CD4-positive, CD25-positive, alpha-beta regulatory T cell (primary cell): ENCODE measurements at places on chromosomes 16 and 17.

DNA sequence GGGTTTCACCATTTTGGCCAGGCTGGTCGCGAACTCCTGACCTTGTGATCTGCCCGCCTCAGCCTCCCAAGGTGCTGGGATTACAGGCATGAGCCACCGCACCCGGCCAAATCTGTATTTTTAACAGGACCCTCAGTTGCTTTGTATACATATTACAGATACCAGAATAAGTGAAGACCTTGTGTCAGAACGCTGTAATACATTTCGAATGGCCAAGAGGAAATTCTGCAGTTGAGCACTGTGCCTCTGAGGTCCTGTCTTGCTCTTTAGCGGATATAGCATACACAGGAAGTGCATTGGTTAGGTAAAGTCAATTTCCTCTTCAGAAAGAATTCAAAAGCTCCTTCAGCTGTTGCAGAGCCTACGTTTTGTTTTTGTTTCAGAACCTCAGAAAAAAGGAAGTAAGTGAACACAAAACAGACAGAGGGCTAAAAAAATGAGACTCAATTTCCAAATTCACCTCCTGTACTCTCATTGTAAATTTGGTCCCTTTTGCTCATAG, 15.7 kb downstream of the CRLF3 start:
- peak; percentile 84 for DNase-seq

DNA sequence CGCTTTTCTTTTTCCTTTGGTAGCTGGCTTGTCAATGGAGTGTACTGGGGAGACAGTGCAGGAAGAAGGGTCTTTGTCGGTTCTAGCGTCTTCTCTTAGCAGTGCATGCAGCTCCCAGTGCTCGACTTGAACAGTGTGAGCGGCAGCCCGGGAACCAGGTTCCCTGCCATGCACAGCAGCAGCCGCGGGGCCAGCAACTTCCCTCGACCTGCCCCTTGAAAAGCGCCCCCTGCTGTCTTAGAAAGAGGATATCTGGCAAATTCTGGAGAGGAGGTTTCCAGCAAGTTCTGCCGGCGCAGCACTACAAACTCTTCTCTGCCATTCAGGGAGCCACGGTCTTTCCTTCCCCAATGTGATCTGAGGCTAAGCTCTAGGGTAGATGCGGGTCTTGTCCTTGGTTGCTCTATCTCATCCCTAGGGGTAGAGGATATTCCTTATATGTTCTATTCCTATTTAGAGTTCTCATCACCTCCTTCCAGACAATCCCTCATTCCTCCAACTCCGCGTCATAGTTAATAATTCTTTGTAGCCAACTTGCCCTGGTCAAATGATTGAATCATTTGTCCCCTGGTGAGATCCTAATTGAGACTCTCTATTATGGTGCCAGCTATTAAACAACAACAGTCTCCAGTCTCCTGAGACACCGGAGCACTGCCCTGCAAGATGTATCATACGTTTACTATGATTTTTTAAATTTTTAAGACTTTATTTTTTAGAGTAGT, 451.3 kb downstream of the PMP22 start:
- no peak for DNase-seq

DNA sequence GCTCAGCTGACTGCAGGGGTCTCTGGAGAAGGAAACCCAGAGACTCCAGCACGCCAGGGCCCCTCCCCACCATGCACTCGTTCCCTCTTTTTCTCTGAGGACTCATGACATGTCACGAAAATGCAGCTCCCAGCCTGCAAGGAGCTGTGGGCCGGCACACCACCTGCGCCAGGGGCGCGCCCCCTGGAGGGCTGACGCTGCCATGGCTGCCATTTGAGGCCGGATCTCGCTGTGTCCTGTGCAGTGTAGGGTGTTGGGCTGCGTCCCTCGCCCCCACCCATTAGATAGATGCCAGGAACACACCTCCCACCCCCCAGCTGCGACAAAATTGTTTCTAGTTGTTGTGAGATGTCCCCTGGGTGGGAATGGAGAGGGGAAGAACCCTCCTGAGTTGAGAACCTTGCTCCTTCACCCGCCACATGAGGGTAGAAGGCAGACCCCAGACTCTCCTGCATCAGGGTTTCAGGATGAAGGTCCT, 8.2 kb downstream of the SYNGR2 start:
- DNase-seq: peak; percentile 65

DNA sequence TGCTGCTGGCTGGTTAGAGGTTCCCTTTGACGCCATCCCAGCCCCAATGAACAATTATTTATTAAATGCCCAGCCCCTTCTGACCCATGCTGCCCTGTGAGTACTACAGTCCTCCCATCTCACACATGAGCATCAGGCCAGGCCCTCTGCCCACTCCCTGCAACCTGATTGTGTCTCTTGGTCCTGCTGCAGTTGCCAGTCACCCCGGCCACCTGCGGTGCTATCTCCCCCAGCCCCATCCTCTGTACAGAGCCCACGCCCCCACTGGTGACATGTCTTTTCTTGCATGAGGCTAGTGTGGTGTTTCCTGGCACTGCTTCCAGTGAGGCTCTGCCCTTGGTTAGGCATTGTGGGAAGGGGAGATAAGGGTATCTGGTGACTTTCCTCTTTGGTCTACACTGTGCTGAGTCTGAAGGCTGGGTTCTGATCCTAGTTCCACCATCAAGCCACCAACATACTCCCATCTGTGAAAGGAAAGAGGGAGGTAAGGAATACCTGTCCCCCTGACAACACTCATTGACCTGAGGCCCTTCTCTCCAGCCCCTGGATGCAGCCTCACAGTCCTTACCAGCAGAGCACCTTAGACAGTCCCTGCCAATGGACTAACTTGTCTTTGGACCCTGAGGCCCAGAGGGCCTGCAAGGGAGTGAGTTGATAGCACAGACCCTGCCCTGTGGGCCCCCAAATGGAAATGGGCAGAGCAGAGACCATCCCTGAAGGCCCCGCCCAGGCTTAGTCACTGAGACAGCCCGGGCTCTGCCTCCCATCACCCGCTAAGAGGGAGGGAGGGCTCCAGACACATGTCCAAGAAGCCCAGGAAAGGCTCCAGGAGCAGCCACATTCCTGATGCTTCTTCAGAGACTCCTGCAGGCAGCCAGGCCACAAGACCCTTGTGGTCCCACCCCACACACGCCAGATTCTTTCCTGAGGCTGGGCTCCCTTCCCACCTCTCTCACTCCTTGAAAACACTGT, 11.3 kb downstream of the CX3CL1 start:
- no peak for DNase-seq

DNA sequence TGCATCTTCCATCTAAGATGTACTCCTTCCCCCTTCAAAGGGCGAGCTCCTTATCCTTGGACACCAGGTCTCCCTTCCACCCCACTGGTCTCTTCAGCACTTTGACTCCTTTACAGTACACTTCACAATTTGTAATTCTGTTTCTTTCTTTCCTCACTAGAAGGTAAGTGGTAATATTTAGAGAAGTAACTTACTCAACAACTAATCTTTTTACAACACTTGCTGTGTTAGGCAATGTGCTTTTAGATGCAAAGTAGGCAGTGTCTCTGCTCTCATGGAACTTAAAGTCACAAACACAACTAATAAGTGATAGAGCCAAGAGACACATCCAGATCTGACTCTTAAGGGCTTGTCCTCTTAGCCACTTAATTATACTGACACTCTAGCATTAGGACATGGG, 6.4 kb downstream of the SIAH1 start:
- DNase-seq: no peak

DNA sequence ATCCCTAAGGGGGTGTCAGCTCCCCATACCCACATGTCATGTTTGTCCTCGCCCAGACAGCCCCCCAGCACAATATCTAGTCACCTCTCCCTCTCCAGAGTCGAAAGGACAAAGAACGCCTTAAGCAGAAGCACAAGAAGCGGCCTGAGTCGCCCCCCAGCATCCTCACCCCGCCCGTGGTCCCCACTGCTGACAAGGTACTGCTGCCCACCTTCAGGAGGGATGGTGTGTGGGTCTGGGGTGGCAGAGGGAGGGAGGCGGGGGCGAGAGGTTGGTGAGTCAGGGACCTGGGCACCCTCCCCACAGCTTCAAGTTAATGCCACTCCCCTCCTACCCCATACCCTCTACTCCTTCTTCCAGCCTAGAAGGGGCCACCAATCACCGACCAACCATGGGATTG, 7.5 kb downstream of the MLLT6 start:
- DNase-seq: no peak

DNA sequence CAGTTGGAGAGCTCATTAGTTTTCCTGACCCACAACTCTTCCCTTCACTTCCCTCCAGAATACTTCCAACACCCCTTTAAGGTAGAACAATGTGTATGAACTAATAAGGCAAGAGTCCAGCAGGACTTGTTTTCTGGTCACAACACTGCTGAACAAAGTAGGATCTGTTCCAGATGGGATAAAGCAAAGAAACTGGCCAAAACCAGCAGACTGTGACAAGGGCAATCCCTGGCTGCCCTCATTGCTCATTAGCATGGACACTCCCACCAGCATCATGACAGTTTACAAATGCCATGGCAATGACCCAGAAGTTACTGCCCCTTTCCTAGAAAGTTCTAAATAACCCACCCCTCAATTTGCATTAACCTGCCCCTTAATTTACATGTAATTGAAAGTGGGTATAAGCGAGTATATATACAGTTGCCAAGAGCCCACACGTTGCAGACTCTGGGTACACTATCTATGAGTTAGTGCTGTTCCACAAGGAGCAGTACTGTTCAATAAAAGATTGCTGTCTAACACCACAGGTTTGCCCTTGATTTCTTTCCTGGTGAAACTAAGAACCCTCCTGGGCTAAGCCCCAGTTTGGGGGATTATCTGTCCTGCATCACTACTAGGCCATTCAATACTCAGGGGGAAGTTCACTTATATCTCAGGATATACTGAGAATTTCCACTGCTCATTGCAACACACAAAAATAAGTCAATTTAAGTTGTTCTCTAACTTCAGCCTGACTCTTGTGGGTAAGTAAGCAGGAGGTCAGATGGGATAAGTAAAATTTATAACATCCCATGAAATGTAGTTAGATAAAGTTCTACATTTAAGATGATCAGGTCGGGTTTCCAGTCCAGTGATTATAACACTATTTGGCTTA, 82.3 kb downstream of the SSH2 start:
- no peak for DNase-seq

GRCh38 chr17:59634632-59635541, 15.2 kb downstream of the CLTC start:
- DNase-seq: no peak

- DNase-seq: no peak
Measured at GRCh38 chr17:16910341-16910740, 61.6 kb downstream of the TNFRSF13B start.

GRCh38 chr16:3212567-3212966, 22.4 kb downstream of the ZNF200 start:
- DNase-seq: no peak

DNA sequence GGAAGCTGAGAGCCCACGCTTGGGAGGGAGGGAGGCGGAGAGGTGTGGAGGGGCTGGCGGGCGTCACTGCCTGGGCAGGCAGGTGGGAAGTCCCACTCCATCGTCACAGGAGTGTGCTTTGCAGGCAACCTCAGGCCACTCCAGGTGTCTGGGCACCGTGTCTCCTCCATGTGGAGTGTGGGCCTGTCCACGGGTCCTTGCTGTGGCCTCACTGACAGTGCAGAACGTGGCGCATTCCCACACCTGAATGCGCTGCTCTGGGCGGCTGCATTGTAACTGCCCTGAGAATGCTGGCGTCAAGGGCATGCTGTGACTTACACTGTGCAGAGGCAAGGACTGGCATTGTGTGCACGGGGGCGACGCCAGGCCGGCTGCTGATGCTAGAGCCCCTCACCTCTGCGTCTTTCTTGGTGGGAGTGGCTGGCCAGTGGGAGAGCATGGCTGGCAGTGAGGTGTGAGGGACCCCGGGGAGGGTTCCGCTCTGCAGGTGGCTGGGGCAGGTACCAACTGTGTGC, 66.4 kb downstream of the BANP start:
- no peak for DNase-seq

- DNase-seq: no peak
Measured at GRCh38 chr17:73851091-73851490, 206.8 kb upstream of the SDK2 start.

DNA sequence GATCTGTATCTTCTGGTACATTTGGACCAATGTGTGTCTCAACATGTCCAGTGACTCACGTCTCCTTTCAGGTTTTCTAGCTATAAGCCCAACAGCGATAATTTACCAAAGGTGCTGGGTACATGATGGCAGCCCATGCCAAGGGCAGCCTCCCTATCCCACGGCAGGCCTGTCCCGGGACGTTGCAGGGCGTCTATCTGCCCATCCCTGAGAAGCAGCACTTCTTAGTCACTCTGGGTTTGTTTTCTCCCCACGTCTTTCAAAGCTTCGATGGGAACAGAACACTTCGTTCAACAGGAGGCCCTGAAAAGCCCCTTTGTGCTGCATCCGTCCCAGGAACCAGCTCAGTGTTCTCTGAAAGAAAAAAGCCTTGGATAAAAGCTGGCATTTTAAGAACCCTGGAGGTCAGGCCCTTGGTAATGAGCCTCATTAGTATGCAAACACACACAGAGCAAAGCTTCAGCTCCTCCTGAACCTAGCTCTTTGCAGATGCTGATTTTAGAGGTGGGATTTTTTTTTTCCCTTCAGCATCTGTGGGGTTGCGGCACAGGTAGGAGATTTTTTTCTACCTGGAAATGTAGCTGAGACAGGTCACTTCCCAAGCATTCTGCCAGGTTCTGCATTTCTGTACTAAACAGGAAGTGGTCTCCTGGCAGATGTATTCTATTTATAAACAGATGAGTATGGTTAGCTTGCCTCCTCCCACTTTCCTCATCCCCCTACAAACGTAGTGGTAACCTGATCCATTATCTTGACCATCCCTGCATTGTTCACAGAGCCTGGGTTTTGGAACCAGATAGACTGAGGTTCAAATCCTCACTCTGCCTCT, 17.5 kb upstream of the MT4 start:
- DNase-seq: peak; percentile 2

GRCh38 chr16:3152991-3153368, 18.2 kb downstream of the ZNF213 start:
- DNase-seq: no peak

DNA sequence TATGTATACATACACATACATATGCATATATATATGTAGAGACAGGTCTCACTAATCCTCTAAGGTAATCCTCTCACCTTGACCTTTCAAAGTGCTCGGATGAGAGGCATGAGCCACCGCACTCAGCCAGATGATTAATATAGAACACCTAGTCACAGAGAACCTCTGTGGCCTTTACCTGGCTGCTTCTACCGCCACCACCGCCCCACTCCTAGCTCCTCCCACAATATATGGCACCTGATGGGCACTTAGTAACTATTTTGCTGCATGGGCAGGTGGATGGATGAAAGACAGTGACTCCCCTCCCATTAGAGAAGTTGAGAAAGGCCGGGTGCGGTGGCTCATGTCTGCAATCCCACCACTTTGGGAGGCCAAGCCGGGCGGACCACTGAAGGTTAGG, 16.7 kb upstream of the ATP2C2 start:
- DNase-seq: no peak
